ENCODE measurements at places on chromosomes 5 and 9.

DNA sequence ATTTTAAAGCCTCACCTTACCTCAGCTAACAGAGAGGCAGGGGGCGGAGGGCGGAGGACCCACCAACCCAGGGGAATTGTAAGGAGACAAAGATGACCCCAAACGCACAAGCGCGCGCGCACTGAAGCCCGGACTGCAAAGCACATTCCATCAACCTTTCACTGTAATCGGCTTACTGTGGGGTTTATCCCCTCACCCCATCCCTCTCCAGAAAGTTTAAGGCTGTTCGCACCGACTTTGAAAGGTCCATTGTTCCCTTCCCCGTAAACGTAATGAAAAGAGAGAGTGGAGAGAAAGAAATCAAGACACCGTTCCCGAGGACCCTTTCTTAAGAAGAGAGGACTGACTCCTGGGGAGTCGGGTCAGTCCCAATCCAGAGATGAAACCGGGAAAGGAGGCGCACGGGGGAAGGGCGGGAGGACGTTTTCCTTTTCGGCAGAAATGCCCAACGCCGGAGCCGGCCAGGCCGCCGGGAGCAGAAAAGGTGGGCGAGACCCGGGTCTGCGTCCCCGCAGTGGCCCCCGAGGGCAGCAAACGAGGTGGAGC is 464 bp downstream of the CEMIP2 start:
- DNase-seq, result peak; percentile 29

GRCh38 chr9:92911511-92912475 is 34.0 kb upstream of the ZNF484 start:
- DNase-seq, result no peak

- DNase-seq, result no peak
Observed at GRCh38 chr5:33032271-33033070, 321.4 kb downstream of the NPR3 start.

DNA sequence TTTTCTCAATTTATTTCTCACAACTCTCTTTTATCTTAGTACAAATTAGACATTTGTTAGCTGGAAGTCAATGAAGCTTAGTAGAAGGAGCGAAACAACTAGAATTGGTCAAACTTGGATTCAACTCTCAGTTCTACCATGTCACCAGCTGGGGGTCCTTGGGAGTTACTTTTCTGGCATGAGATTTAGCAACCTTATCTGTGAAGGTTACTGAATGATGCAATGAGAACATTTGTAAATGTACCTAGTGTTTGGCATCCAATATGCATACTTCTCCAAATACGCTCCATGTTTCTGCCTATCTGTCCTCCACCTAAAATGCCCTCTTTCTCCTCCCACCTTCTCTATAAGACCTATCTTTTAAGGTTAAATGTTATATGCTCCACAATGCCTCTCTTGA is 6.3 kb downstream of the HNRNPA0 start:
- DNase-seq, result no peak

DNA sequence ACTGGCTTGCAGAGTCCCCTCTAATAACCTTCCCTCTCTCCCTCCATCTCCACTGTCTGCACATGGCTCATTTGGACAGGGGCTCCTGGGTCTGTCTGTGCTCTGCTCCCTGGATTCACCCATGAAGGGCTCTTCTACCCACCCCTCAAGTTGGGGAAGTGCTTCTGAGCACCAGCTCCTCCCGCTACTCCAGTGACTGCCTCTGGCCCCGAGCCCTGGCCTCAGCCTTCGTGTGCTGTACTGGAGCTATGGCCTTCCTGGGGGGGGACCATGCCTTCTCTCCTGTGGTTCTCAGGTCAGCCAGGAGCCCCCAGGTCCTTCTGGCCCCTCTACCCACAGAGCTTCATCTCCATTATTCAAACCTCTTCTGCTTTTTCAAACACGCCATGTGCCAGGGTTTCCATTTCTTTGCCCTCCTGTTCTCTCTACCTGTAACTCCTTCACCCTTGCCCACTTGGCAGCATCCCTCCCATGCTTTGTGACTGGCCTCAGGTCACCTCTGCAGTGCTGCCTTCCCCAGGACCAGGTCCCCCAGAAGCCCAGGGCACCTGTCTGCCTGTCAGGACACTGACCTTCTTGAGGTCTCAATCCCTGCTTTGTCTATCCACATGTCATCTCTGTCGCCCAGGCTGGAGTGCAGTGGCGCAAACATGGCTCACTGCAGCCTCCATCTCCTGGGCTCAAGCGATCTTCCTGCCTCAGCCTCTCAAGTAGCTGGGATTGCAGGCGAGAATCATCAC is 9.5 kb downstream of the SH3PXD2B start:
- no peak for DNase-seq

GRCh38 chr9:35273591-35273990 is 111.8 kb downstream of the UNC13B start:
- DNase-seq, result no peak

GRCh38 chr5:136028782-136029742 is at the start of gene TGFBI:
TSS of gene TGFBI (plus strand) at chr5:136028988. CDS start at chr5:136029056, 68 bp downstream.
- peak; percentile 11 for DNase-seq

DNA sequence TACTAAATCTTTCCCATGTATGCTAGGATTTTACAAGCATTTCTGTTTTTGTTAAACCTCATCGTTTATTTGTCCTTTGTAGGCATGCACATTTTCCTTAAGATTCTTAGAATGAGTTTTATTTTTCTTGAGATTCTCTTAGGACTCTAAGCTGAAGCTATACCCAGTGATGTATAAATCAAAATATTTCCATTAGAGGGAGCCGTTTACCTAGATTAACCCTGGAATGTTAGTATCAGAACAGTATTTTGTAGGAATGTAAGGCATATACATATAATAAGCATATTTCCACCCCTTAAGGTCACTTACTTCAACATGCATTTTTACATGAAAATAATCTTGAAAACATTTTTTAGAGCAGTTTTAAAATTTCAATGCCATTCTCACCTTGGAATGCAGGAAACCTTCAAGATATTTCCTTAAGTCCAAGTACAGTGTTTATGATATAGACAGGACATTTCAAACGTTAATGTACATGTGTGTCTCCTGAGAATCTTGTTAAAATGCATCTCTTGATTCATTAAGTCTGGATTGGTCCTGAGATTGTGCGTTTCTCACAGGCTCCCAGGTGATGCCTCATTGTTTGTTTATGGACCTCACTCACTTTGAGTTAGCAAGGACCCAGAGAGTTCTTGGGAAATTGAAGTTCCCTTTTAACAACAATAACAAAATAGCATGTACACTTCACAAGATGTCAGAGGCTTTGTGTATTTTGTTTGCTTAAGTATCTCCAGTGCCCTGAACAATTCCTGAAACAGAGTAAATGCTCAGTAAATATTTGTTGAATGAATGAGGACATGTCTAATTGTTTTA is 34.9 kb upstream of the FCHO2 start:
- no peak for DNase-seq

GRCh38 chr5:140151144-140152021 is 23.6 kb upstream of the CYSTM1 start:
- no peak for DNase-seq

Data from stimulated activated CD4-positive, alpha-beta T cell treated with anti-CD3 and anti-CD28 coated beads, Interleukin-4, amount 100 ng/mL, for 1 hour (primary cell).